Foreskin fibroblast (primary cell): ENCODE measurements at places on chromosomes 7 and 10.

DNA sequence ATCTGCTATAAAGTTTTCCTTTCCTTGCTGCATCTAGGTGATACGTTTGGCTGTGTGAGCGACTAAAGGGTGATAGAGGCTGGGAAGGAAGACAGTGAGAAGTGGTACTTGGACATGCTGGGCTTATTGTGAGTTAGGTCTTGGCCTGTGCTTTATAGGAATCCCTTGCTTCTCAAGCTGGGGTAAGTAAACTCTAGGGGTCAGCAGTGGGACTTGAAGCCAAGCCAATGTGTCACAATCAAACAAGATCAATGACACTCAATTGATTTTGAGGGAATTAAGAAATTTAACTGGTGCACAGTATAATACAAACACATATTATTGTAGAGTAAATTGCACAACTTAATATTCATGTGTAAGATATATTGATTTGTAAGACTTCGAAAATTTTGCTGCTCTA lies 155.8 kb upstream of the AOAH start:
- DNase-seq = no peak

- DNase-seq = no peak
These were observed 17.6 kb downstream of the SLC29A4 start for GRCh38 chr7:5300366-5300765.

- no peak for DNase-seq
These were observed 83.6 kb upstream of the MKI67 start for GRCh38 chr10:128209862-128210214.

DNA sequence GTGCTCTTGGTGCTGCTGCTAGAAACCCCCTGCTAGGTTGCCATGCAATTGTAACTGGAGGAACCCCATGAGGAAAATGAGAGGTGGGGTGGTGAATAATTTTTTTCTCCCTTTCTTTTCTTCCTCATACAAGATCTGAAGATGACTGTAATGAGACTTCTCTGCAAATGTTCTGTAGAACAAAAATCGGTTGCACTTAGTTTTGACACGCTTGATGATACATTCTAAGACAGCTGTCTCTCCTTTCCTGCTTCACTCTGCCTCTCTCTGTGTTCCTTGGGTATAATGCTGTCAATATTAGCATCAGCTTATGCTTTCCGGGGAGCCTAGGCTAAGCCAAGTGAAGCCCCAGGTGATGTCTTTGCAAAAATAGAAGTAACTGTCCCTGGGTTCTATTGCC lies 721.5 kb downstream of the POM121L12 start:
- no peak for DNase-seq

- DNase-seq = peak; percentile 80
These were observed 27.8 kb upstream of the ITGB1 start for GRCh38 chr10:32985775-32986350.

GRCh38 chr10:112229096-112229495 lies 45.5 kb upstream of the GPAM start:
- no peak for DNase-seq

DNA sequence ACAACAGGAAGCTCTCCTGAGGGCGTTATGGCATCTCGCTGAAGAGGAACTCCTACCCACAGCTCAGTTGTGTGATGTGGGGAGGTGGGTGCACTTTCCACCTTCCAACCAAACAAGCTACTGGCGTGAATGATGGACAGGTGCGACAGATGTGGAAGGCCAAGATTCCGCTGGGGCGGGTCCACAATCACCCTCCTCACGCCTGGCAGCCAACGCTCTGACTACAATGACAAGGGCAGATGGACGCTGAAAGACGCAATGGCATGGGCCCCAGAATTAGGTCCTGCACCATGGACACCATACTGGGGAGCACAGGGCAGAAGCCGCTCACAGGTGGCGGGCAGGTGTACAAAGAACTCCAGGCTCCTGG lies 282.5 kb downstream of the PRPF18 start:
- DNase-seq = no peak
